ENCODE measurements at places on chromosomes 1 and 21.

DNA sequence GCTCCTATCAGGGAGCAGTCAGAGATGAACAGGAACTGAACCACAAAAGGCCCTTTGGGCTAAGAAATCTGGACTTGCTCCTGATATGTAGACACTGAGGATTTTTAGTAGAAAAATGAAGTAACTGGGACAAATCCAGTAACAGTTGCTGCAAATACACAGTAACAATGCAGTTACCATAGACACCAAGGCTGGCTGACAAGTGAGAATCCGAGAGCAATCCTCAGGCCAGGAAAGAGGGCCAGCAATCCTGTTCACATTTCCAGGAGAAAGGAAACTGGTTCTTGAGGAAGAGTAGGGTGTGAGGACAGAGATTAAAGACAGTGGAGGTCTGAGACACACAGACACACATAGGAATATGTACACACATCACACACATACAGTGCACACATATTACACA, 9.3 kb upstream of the LORICRIN start:
- DNase-seq: no peak

GRCh38 chr21:45421071-45421845, 16.3 kb downstream of the COL18A1 start:
- DNase-seq: no peak

GRCh38 chr1:197422993-197423392, 154.9 kb downstream of the CRB1 start:
- peak; percentile 20 for DNase-seq

- no peak for DNase-seq
Observed at GRCh38 chr1:213891989-213892902, 95.5 kb upstream of the PROX1 start.

- no peak for DNase-seq
Observed at GRCh38 chr1:230632273-230632873, 9.9 kb upstream of the COG2 start.

DNA sequence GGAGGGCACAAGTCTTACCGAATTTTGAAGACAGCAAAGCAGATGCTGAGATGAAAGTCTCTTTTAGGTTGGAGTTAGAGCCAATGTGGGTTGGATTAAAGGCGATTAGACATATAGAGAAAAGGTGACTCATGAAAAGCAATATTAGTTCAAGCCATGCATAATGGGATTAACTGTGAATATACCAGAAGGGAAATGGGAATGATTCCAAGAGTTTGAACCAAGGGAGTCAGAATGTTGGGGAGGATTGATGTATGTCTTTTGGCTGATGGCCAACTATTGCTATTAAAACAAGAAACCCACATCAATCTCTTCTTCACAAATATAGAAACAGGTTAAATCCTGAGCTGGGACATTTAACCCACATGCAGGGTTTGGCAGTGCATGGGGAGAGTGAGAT, 1.2 kb downstream of the HMGCS2 start:
- DNase-seq: no peak
